Esophagus squamous epithelium (tissue), 5 donors: ENCODE measurements at places on chromosomes 12 and 14.

- no peak for DNase-seq
Measured at GRCh38 chr12:54195737-54196347, 7.1 kb upstream of the SMUG1 start.

- DNase-seq, result no peak
Measured at GRCh38 chr12:93918262-93918661, 230.1 kb upstream of the PLXNC1 start.

- no peak for DNase-seq
Measured at GRCh38 chr14:60705100-60705499, 19.1 kb downstream of the SIX4 start.

GRCh38 chr12:108729612-108730364, 1.5 kb downstream of the CORO1C start:
- no peak for DNase-seq

DNA sequence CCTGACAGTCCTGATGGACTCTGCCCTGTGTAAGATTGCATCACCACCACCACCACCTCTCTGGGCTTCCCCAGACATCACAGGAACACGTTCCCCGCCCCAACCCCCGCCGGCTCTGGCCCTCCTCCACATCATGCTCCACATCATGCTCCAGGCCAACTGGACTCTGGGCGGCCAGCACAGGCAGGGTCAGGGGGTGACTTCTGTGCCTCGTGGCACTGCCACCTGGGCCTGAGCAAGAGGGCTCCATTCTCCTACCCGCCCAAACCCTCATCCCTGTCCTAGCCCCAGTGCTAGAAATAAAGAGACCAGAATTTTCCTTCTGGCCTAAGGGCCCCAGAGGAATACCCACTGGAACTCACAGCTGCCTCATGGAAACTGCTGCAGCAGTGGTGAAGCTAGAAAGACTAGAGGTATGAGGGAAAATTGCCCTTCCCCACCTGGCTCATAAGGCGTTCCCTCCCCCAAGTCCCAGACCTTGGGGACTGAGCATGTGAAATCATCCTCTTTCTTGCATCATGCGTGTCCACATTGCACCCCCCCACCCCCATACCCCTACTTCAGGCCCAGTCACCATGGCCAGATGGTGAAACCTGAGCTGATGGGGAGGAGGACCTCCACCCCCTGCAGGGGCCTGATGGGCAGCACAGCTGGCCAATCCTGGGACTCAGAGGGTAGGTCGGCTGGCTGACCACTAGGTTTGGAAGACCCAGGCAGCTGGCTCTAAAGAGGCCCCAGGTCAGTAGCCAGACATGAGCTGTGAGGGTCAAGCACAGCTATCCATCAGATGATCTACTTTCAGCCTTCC, at the start of gene INHBE:
INHBE (plus strand) TSS at position 742 of the 808 bp plus-strand sequence. CDS start 230 bp downstream, outside the sequence.
- DNase-seq, result no peak

DNA sequence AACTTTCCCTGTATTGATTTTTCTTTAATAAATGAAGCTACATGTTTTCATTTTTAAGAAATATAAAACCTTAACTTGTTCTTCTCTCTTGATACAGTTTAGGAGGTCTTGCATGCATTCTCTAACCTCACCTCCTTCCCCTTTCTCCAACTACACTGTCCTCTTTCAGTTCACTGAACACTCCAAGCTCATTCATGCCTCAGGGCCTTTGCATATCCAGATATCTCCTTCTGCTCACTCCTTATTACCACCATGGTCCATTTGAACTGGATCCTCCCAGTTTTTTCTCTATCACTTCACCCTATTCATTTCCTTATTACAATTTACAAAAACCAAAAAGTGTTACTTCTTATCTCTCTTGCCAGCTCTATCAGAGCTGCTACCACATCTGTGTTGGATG, 242.9 kb upstream of the PLEKHG7 start:
- no peak for DNase-seq

- DNase-seq, result peak; percentile 16
Measured at GRCh38 chr12:105084251-105085250, at the start of gene ALDH1L2. Gene ALDH1L2, minus strand, starts transcription at chr12:105084458. Its CDS starts 22 bp downstream, at chr12:105084436.

- DNase-seq, result no peak
Measured at GRCh38 chr12:66058554-66058953, 72.0 kb downstream of the LLPH start.

- DNase-seq, result no peak
Measured at GRCh38 chr12:102824218-102824835, 92.7 kb downstream of the PAH start.
